H7 (cell line): ENCODE measurements at places on chromosomes 3 and 15.

- no peak for DNase-seq
These were observed 111.1 kb upstream of the GPR149 start for GRCh38 chr3:154540950-154541604.

DNA sequence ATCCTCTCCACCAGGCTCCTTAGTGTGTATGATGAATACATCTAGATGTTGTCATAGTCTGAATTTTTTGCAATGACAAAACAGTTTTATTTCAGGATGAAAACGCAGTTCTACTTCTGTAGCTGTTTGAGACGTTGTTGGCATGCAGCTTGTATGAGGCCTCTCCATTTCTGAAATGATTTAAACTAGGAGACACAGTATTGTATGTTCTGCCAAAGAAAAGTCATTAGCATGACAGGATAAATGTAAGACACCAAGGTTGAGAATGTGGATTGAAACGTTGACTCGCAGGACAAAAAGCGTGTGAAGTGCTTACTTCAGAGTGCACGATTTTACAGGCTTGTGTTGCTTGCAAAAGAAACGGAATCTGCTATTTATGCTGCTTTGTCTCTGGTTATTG lies 35.3 kb downstream of the ABHD17C start:
- DNase-seq = no peak

DNA sequence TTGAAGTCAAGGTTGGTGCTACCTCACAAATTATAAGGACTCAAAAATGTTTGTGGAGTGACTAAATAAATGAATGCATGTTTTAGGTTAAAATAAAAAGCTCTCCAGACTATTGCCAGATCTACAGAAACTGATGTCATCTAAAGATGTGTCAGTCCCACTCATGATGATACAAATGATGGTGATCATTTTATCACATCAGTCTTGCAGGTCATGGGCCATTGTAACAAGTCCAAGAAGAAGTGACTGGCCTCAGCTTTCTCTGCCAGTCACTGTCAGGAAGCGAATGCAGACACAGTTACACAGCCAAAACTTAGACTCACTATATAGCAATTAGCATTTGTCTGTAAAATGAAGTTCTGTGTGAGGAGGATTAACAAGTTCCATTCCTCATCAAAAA lies 18.5 kb downstream of the ATP8B4 start:
- no peak for DNase-seq

GRCh38 chr3:141539431-141540187 lies 52.8 kb downstream of the RASA2 start:
- DNase-seq = no peak

DNA sequence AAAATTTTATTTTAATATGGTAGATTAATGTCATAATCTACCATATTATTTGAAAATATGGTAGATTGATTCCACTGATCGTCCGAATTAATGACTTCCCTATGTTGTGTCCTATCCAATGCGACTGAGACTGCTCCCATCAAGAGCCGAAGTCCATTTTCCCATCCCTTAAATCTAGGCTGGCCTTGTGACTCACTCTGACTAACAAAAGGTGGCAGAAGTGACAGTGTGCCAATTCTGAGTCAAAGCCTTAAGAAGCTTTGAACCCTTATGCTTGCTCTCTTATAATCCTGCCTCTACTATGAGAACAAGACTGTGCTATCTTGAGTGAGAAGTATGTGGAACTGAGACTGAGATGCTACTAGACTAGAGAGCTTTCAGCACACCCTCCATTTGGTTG lies 387.2 kb downstream of the ROBO1 start:
- DNase-seq = no peak

DNA sequence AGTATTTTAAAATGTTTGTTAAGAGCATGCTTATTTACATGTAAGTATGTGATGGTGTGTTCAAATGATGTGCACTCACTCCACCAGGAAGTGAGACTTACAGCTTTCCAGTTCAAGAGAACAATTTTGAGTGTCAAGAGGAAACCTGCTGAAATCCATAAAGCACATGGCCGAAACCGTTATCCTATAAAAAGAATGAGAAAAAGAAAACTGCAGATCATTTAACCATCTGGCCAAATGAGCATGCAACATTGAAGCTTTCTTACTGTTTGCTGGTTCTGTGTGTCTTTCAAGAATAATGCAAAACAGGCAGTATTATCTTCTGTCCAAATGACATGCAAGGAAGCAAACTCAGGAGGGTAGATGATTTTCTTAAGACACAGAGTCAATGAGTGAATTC lies 26.3 kb downstream of the GABRR3 start:
- no peak for DNase-seq

GRCh38 chr3:61820306-61820992 lies 259.1 kb downstream of the PTPRG start:
- no peak for DNase-seq

DNA sequence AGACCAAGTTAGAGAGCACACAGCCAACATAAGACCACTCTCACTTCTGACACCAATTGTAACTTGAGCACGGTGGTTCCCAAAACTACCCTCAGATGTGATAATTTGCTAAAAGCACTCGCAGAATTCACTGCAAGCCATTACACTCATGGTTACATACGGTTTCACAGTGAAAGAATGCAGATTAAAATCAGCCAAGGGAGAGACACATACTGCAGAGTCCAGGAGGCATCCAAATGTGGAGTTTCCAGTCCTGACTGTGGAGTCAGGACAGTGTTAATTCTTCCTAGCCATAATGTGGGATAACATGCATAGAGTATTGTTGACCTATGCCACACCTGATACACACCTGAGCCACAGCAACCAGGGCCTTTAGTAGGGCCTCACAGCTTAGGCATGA lies 956.4 kb downstream of the NTRK3 start:
- no peak for DNase-seq

DNA sequence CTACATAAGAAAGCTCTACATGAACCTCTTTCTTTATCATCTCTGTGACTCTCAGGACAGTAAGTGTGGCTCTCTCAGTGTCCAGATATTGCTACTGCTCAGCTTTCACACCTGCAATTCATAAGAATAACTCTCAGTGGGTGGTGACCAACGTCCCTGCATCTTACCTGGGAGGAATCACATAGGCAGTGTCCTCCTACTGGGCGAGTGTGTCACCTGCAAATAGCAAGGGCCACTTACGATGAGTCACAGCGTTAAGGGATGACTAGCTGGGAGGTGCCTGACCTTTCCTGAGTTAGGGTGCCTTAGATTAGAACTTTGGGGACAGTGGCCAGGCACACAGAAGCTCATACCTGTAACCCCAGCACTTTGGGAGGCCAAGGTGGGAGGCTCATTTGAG lies 90.8 kb upstream of the C3orf80 start:
- DNase-seq = no peak
